Thoracic aorta (tissue), 2 donors: ENCODE measurements at places on chromosomes 3 and 15. TPM values are rescaled to one million over a fixed set of nuclear protein-coding genes. Genes with fewer than 3 reads are reported as not detected.

DNA sequence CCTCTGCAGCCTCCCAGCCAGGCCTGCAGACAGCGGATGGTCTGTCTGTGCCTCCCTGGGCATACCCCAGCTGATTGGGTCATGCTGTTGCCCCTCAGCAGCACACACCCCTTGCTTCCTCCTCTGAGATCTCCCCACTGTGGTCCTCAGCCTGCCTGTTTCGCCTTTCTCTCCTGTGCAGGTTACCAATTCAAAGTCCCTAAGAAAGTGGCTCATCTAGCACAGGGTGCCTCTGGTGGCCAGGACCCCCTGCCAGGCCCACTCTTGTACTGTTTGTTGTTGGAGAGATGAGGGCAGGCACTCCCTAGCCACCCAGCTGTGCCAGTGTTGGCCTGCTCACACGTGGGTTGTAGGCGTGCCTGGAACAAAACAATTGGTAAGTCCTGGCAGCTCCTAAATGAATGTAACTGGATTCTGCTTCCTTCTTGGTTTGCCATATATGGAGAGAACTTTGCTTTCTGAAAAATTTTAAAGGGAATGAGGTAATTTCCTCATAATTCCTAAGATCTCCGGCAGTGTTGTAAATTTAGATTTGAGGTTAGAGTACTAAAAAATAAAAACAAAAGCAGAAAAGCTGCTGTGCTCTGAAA, 213.2 kb upstream of the IL12A start:
- peak; percentile 58 for DNase-seq
- peak overlapping the region; percentile 90 for H3K27ac ChIP-seq
- no peaks in the 10 kb centered on the region for H3K36me3 ChIP-seq

- DNase-seq, result no peak
- no peaks in the 10 kb centered on the region for H3K27me3 ChIP-seq
- H3K36me3 ChIP-seq, result no peaks in the 10 kb centered on the region
- H3K4me1 ChIP-seq, result no peaks in the 10 kb centered on the region
- no peak overlapping the region for H3K27ac ChIP-seq
- H3K4me3 ChIP-seq, result no peak overlapping the region
Observed at GRCh38 chr3:102361101-102361500, 73.7 kb upstream of the ZPLD1 start.

The CADPS gene
- 0.14 TPM for total RNA-seq

DNA sequence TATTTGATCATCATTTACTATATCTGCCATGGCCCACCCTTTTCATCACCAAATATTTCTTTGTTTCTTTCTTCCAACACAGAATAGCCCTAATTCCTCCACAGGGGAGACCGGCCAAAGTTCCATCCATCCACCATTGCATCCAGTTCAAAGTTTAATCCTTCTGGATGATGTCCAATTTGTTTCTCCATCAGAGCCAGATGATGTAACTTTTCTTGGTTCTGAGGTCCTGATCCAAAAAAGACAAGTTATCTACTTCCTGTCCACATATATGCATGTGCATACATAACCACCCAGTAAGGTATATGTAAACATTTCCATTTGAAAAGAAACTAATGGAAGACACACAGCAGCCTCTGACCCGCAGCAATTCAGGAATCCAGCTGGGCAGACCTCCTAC, 237.3 kb downstream of the SHOX2 start:
- no peaks in the 10 kb centered on the region for H3K36me3 ChIP-seq
- peak overlapping the region; percentile 84 for H3K27ac ChIP-seq
- H3K4me1 ChIP-seq, result peaks cover 28% of the 10 kb centered on the region
- no peak for DNase-seq
- H3K4me3 ChIP-seq, result no peak overlapping the region

The DUOX2 gene
- total RNA-seq, result 0.42 TPM

- peaks cover 6% of the 10 kb centered on the region for H3K4me1 ChIP-seq
- H3K4me3 ChIP-seq, result peak within 1 kb of the TSS; percentile 90
- no peaks in the 10 kb centered on the region for H3K36me3 ChIP-seq
Observed at GRCh38 chr3:50617096-50617791, at the start of gene MAPKAPK3. MAPKAPK3 (plus strand) TSS chr3:50617151; CDS start chr3:50617566, 415 bp downstream.

DNA sequence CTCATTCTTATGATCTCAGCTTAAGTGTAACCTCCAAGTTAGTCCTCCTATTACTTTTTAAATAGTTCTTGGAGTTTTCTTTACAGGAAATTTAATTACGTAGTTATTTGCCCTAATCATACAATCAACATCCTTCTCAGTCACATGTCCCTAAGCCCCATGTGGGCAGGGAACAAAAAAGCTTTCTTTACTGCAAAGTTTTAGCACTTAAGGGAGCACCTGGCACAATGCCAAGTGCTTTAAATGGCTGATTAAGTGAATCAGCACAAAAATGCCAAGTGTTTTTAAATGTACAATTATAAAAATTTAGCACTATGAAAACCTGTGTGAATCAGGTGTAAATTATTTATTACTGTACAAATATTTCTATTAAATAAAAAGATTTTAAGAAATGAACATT, 445.3 kb downstream of the C3orf38 start:
- H3K27me3 ChIP-seq, result no peaks in the 10 kb centered on the region
- no peaks in the 10 kb centered on the region for H3K4me1 ChIP-seq
- no peak overlapping the region for H3K27ac ChIP-seq
- DNase-seq, result no peak
- H3K4me3 ChIP-seq, result no peak overlapping the region

DNA sequence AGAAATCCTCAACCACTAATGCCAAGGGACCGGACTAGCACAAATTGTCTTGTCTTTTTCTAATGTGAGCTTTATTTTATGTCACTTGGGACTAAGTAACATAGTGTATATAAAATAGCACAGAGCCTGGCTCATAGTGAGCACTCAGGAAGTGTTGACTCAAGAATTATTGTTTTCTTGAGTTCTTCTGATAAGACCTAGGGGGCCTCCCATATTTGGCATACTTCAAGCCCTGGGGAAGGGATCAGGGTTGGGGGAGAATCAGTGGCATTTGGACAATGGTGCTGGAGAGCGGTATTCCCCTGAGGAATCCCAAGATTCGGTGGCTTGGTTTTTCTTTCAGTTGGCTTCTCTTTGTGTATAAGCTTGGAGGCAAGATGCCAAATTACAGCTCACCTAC, 19.4 kb downstream of the ZNF80 start:
- H3K36me3 ChIP-seq, result no peaks in the 10 kb centered on the region
- H3K27ac ChIP-seq, result no peak overlapping the region
- no peaks in the 10 kb centered on the region for H3K27me3 ChIP-seq
- H3K4me1 ChIP-seq, result no peaks in the 10 kb centered on the region
- no peak for DNase-seq

The C3orf20 gene
- not detected for total RNA-seq

GRCh38 chr3:197600796-197601565, 45.2 kb upstream of the BDH1 start:
- no peak overlapping the region for H3K27ac ChIP-seq
- H3K36me3 ChIP-seq, result no peaks in the 10 kb centered on the region
- no peaks in the 10 kb centered on the region for H3K27me3 ChIP-seq
- H3K4me3 ChIP-seq, result no peak overlapping the region

- no peak overlapping the region for H3K27ac ChIP-seq
- no peak for DNase-seq
- peaks cover 7% of the 10 kb centered on the region for H3K4me1 ChIP-seq
- H3K36me3 ChIP-seq, result no peaks in the 10 kb centered on the region
- no peak overlapping the region for H3K4me3 ChIP-seq
Observed at GRCh38 chr3:126134219-126134975, 46.0 kb downstream of the ALDH1L1 start.
